ENCODE measurements at places on chromosomes 2 and 18.

DNA sequence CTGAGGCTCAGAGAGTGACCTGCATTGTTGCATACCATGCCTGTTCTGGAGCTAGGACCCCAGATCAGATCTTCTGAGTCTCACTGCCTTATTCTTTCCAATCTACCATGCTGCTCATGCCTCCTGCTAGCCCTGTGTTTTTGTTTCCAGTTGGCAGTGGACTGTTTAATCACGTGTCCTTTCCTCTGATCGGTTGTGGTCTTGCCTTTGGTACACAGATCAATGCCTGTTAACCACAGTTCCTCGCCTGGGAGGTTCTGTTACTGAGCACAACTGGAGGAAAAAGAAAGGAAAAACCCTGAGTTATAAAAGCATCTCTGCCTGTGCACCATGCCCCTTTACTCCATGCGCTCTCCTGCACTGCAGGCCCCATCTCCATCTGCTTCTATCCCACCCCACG is 329.1 kb downstream of the SETBP1 start:
- no peak for DNase-seq

- DNase-seq = no peak
These were observed 4.7 kb downstream of the HTRA2 start for GRCh38 chr2:74534411-74534810.

- no peak for DNase-seq
These were observed 331.6 kb upstream of the FANCL start for GRCh38 chr2:58572731-58573130.

- DNase-seq = no peak
These were observed 44.7 kb downstream of the CAVIN2 start for GRCh38 chr2:191802180-191802579.

DNA sequence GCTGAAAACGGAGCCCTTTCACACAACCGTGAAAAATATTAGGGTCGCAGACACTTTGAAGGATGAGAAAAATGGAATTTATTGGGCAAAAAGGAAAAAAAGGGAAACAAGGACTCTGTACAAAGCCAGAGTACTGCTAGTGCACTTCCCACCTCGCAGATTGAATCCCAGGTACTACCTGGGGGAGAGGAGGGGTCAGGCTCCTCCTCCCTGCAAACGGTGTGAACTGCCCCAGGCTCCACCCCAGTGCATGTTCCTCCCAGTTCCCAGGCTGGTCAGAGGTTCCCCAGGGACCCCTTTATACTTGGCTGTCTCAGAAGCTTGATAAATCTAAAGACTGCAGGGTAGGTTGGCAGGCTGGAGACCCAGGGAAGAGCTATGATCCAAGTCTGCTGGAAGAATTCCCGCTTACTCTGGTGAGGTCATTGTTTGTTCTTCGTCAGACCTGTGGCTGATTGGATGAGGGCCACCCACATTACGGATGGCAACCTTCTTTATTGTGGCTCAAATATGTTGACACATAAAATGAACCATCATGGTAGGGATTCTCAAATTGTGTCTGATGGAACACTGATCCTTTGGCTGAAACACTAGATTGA is 290.4 kb upstream of the POU3F3 start:
- DNase-seq = no peak

GRCh38 chr2:40281021-40281940 is 170.6 kb downstream of the SLC8A1 start:
- DNase-seq = no peak

DNA sequence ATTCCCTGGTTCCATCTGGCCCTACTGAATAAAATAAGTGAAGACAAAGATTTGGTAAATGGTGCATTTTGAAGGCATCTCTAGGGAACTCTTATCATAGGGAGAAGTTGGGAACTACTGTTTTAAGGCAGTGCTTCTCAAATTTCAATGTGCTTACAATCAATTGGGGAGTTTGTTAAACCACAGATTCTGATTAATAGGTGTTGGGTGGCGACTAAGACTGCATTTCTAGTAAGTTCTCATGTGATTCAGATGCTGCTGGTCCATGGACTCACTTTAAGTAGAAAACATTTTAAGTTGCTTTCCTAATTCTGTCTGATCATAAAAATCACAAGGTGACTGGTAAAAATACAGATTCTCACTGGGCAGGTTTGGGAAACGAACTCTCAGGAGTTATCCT is 14.6 kb downstream of the FARSB start:
- DNase-seq = no peak

GRCh38 chr18:6505498-6505875 is 90.8 kb upstream of the L3MBTL4 start:
- no peak for DNase-seq

- no peak for DNase-seq
These were observed 15.9 kb downstream of the ITGB1BP1 start for GRCh38 chr2:9407363-9407811.

DNA sequence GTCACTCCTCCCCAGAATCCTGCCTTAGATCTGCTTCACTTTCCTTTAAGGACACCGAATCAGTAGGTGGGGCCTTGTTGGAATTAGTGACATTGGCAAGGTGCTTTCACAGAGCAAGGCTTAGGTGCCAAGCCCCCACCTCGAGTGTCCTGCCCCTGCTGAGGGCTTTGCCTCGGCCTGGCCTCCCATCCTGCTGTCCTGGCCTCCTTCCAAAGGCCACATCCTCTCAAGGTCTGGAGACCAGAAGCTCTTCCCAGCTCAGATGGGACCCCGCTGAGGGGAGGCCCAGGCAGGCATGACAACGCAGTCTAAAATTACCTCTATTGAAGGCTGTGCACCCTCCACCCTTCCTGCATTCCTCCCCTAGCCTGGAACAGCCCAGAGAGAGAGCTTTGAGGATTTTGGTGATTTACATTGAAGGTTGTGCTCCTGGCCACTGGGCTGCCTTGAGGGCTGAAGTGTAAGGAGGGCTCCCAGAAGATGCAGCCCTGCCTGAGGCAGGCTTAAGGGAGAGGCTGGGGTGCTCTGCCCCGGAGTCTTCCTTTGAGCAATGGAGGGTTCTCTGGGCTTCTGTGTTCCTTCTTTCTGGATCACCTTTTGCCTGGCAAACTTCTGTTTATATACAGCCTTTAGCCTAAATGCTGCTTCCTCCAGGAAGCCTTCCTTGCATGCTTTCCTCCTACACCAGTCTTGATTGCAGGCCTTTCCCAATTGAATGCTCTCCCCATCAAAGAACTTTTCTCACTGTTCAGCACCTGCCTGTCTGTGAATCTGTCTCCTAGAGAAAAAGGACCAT is 154.4 kb downstream of the DDX1 start:
- DNase-seq = no peak

DNA sequence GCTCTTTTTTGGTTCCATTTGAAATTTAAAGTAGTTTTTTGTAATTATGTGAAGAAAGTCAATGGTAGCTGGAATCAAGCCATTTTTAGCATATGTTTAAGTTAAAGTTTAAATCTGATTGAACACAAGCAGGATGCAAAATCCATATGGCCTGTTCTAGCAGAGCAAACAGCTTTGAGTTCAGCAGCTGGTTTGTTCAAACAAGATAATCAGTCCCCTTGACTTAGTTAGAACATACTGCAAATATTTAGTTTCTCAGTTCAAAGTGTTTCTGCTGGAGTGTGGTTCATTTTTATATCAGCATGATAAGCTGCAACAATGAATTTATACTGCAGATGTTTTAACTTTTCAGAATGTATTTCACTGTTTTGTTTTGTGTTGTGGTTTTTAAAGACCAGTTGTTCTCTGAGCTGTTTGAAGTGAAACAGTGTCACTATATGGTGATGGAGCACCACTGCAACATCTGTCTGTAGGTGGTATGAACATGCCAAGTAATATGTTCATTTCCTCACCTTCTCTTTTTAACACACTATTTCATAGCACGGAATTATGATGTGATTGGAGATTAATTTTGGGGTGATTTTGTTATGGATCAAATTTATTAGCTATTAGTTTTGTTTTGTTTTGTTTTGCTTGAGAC is 125.3 kb downstream of the COL4A4 start:
- no peak for DNase-seq

DNA sequence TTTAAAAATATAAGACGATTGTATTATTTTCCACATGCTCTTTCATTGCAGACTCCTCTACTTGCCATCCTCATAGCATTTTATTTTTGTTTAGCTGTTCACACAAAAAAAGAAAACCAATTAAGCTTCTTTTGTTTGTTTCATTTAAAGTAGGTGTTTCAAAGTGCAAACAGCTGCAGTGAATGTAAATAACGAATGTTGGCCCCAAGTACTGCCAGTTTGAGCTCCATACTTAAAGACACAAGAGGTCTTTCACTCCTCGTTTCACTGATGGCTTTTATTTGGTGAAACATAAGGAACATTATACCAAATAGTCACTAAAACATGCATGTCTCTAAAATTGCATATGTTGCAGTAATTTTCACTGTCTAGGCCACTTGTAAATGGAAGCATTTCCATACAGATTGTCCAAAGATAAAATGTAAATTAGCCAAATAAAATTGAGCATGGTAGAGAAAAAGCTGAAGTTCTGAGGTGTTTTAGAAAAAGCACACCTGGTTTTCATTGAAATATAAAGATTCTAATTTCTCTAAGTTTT is 253.4 kb downstream of the TMX3 start:
- no peak for DNase-seq

DNA sequence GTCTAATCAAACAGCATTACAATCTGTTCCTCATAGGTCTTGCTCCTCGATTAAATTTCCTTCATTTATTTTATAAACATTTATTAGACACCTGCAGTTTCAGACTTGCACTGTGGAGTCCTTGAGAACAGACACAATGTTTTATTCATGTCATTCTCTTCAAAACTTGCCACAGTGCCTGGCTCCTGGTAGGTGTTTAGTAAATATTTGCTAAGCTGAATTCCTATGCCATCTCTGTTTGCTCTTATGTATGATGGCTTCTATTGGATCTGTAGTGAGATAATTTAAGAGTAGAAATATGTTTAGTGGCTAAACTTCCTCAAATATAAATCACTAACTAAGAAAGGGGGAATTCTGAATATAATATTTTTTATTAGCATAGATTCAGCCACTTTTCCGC is 61.4 kb downstream of the LRATD1 start:
- no peak for DNase-seq

Measured in iPS DF 6.9 (cell line).